Gastroesophageal sphincter (tissue), 4 donors: ENCODE measurements at places on chromosomes 11 and 22. TPM values are rescaled to one million over a fixed set of nuclear protein-coding genes. Genes with fewer than 3 reads are reported as not detected.
A peak's percentile ranks its signal among the peaks of the same experiment; 100 is the strongest.

ZW10 gene
- total RNA-seq, result 14.8 TPM

FOLH1 gene
- total RNA-seq, result 0.94 TPM

CFAP300 gene
- total RNA-seq, result 23.3 TPM

KCTD14 gene
- 2.3 TPM for total RNA-seq

MIOX gene
- total RNA-seq, result not detected

- ATAC-seq, result no peak
Observed at GRCh38 chr11:34356576-34356912, 1.3 kb downstream of the ABTB2 start.

DNA sequence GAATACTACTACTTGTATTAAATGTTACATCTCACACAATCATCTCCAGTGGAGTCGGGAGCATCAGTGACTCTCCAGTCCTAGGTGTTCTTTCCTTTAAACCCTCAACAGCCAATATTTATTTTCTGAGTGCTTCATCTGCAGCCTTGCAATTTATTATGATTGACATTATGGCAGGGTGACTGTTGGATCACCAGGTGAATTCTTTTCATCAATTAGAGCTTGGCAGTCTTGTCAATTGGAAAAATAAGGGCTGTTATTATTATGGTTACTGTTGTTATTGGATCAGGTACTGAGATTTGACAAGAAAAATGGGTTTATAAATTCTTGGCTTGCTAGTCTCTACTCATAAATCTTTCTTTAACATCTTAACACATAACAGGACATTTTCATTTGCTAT is 27.5 kb upstream of the HTATIP2 start:
- ATAC-seq, result no peak

- peak; percentile 53 for ATAC-seq
Observed at GRCh38 chr11:75365711-75366181, 14.3 kb upstream of the ARRB1 start.

DNA sequence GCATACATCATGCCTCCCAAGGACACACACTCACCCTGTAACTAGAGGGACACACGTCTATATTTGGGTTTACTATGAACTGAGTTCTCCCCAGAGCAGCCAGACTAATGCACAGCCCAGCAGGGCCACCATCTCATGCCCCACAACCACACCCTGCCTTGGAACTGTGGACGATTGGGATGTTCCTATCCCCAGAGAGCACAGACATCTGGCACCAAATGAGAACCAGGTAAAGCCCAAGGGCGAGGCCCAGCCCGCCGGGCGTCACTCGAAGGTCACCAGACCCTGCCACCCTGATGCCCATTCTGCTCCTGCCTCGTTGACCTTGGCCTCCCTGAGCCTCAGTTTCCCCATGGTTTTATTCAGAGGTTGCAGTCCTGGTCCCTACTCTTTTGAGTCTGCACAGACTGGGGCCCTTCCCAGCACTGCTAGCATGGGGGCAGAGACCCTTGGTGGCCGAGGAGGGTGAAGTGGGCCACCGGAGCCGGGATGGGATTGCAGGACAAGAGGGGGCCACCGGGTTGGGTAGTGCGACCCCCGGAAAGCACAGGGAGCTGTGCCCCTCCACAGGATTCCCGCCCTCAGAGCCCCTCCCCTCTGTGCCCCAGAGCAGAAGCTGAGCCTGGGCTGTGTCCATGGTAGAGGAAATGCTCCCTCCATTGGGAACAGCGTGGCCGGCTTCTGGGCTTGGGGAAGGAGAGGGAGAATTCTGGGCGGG is 56.8 kb downstream of the IGLL5 start:
- ATAC-seq, result no peak

DNA sequence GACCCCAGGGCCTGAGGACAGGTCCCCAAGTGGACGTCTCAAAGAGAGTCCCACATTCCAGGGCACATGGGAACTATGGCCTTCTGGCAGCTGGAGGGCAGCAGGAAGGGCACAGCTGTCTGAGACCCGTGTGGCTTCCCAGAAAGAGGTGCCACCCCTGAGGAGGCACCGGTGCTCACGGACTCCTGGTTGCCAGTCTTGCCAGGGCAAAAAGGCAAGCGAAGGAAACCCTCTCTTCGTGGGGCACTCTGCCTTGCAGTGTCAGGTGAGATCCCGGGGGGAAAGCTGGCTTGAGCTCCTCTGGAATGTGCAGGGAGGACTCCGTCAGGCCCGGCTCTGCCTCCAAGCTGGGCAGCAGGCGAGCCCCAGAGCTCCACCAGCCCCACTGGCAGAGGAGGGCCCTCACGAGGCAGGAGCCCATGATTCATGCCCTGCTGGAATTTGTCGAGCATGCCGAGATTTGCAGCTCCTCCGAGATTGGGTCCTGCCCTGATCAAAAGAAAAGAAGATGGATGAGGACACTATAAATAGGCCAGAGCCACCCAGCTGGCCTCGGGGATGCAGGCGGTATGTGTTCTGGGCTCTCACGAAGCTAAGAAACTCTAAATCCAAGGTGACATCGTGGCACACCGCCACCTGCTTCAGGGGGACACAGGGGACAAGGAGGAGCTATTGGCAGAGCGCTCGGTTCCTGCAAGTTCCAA is 9.9 kb upstream of the CELSR1 start:
- ATAC-seq, result peak; percentile 80

- ATAC-seq, result no peak
Observed at GRCh38 chr22:46533070-46533833, 4.2 kb downstream of the CELSR1 start.

- no peak for ATAC-seq
Observed at GRCh38 chr22:41732096-41732772, 32.9 kb downstream of the MEI1 start.

DNA sequence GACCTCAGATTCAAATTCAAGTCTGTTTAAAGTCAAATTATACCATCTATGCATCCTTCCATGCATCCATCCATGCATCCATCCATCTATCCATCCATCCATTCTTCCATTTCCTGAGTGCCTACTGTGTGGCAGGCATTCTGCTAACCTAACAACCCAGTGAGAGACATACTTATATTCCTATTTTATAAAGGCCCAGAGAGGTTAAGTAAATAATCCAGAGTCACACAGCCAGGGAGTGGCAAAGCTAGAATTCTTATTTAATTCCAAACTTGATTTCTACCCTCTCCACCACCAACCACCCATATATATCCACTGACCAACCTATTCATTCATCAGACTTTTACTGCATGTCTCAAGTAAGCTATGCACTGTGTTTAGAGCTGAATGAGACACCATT is 53.8 kb downstream of the LRRC74B start:
- no peak for ATAC-seq

GRCh38 chr11:93904716-93905115 is 54.3 kb upstream of the VSTM5 start:
- ATAC-seq, result no peak
